Activated CD4-positive, alpha-beta T cell treated with anti-CD3 and anti-CD28 coated beads for 4 hours (primary cell): ENCODE measurements at places on chromosomes 16 and 17.

DNA sequence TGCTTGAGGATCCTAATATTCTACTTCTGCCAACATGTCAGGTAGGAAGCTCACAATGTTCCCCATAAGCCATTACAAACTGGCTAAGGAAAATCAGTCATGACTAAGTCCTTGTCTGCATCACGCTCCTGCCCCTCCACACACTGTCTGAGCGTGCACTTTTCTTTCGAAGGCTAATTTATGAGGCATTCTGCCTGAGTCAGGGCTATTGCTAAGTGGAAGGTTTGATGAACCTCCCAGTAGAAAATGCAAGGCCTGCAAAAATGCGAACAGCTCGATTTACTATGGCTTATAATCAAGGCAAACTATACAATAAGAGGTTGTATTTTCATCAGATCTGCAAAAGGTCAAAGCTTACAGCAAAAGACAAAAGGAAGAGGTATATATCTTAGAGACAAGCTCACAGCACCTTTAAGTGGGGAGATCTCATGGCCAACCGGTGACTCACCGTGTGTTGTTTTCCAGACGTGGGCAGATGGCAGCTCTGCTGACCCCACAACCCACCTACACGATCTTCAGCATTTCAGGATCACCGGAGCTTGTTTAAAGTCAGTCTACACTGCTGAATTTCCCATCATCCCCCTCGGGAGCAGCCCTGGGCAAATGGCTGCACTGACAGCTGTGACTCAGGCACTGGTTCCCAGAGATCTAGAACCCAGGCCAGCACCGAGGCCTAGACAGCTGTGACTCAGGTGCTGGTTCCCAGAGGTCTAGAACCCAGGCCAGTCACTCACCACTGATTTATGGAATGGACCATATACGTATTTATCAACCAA, 26.1 kb downstream of the MEAK7 start:
- DNase-seq: no peak

- peak; percentile 55 for DNase-seq
These were observed 596 bp downstream of the UNKL start for GRCh38 chr16:1413684-1414531.

DNA sequence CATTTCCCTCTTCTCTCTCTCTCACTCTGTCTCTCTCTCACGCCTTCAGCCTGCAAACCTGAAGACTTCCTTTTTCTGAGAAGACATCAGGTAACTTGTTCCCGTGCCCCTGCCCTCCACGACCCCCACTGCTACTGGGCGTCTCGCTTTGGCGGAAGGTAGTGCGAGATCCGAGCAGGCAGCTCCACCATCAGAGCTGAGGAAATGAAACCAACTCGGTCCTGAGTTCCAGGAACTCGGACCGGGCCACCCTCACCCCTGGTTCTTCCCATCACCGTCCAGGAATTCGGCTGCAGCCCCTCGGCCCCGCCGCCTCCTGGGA, 585 bp downstream of the MLKL start:
- no peak for DNase-seq

- DNase-seq: no peak
These were observed 243.3 kb downstream of the MSI2 start for GRCh38 chr17:57499648-57500049.

DNA sequence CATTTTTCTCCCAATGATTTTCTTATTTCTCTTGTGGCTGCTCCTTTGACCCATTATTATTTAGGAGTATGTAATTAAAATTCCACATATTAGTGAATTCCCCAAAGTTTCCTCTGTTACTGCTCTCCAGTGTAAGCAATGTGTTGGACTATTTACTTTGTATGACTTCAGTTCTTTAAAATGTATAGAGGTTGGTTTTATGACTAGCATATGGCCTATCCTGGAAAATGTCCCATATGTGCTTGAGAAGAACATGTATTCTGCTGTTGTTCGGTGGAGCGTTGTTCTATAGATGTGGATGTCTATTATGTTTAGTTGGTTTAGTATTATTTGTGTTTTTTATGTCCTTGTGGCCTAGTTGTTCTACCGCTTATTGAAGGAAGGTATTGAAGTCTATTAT, 6.0 kb upstream of the NT5M start:
- no peak for DNase-seq

DNA sequence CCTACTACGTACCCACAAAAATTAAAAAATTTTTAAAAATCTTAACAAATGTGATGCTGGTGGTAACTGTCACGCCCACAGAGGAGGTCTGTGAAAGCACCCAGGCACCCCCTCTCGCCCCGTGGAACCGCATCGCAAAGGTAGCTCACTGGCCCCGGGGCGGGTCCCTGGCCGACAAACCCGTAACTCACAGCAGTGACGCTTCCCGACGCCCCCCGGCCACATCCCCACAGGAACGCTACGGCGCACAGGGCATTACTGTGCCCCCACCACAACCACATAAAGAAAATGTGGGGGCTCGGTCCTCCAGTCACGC, 366 bp downstream of the ANKS3 start:
- DNase-seq: peak; percentile 32

DNA sequence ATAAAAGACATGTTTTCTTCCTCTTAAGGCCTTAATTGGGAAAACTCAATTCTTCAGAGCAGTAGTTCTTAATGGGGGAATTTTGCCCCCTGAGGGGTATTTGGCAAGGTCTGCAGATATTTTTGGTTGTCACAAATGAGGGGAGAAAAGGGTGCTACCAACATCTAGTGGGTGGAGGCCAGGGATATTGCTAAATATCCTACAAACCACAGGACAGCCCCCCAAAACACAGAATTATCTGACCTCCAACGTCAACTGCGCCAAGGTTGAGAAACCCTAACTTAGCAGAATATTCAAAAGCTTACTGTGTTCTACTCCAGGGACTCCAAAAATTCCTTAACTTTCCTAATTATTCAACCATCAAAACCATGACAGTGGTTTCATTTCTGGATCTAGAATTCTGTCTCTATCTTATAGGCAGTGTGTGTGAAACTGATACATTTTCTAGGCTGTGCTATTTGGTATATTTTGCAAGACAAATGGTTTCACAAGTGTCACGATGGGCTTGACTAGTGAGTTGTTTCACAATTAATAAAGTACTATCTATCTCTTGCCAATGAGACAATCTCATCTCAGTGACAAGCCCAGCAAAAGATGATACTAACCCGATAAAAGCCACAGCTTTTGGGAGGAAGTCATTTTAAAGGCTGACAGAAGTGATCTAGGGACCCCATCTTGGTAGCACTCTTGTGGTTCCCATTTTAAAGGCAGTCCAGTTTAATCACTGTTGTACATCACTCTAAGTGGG, 14.7 kb downstream of the TXNDC11 start:
- DNase-seq: no peak

GRCh38 chr17:12620200-12620720, 45.4 kb upstream of the MYOCD start:
- DNase-seq: no peak

DNA sequence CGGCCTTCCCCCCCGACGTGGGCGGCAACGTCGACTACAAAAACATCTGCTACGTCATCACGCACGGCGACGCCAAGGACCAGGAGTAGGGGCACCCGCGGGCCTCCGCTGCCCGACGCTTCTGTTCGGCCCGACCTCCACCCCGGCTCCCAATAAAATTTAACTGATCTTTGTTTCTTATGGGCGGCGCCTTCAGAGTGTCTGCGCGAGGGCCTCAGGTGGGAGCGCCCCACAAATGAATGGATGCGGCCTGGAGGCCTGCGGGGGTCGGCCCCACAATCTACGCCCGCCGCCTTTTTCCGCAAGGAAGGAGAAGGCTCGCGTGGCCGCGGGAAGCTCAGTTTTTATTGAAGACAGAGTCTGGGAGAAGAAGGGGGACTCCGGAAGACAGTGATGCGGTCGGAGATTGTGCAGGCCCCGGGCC, 3.2 kb downstream of the MYL11 start:
- peak; percentile 92 for DNase-seq

DNA sequence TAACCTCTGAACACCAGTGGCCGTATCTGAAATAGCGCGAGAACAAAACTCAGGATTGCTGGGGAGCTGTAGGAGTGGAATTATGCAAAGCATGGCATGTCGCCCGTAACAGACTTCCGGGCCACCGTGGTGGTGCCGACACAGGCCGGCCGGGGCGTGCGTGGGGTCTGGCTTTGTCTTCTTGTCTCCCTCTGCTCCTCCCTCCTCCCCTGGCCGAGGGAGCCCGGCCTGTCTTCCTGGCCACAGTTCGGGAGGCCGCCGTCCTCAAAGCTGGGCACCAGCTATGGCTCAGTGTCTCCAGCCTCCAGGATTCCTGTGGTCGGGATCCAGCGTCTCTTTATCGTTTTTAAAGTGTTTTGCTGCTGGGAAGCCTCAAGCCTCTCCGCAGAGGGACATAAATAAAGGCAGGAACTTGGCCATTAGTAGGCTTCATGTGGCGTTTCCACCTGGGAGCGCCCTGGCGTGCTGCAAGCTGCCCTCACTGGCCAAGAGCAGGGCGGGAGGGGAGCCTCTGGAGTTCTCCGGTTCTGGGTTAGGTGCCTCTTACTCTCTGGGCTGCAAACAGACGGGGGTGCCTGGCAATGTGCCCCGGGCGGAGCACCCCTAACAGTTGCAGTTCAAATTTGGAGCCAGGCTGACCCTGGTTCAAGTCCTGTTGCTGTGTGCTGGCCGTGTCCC, 22.0 kb upstream of the NPTX1 start:
- no peak for DNase-seq

GRCh38 chr17:45384789-45385262, 47.8 kb downstream of the ARHGAP27 start:
- no peak for DNase-seq

DNA sequence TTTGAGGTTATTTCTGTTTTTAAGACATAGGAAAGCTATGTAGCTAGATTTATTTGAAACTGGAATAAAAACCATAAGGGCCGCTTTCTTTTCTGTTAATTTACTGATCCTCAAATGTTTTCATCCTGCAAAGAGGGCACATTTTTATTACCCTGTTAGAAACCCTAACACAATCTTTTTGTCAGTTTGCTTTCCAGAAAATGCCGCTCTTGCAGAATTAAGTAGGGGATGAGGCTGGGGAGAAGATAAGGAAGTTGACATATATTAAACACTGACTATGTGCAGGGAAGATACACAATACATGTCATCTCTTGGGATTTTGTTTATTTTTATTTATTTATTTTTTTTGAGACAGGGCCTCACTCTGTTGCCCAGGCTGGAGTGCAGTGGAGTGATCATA, 15.7 kb downstream of the USP43 start:
- no peak for DNase-seq

- no peak for DNase-seq
These were observed 8.3 kb downstream of the FOXJ1 start for GRCh38 chr17:76132574-76133338.

DNA sequence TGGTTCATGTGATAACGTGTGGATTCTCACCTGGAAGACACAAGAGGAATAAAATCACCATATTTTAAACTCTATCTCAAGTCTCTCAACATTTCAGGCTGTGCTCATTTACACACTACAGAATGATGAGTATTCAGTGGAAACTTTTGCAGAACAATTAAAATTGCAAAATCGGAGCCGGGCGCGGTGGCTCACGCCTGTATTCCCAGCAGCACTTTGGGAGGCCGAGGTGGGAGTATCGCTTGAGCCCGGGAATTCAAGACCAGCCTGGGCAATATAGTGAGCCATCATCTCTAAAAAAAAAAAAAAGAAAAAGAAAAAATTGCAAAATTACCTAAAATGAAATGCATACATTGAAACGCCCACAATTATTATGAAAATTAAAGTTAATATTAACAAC, 825.9 kb downstream of the KCNJ18 start:
- no peak for DNase-seq

GRCh38 chr16:76906552-76906951, 284.4 kb upstream of the MON1B start:
- no peak for DNase-seq

DNA sequence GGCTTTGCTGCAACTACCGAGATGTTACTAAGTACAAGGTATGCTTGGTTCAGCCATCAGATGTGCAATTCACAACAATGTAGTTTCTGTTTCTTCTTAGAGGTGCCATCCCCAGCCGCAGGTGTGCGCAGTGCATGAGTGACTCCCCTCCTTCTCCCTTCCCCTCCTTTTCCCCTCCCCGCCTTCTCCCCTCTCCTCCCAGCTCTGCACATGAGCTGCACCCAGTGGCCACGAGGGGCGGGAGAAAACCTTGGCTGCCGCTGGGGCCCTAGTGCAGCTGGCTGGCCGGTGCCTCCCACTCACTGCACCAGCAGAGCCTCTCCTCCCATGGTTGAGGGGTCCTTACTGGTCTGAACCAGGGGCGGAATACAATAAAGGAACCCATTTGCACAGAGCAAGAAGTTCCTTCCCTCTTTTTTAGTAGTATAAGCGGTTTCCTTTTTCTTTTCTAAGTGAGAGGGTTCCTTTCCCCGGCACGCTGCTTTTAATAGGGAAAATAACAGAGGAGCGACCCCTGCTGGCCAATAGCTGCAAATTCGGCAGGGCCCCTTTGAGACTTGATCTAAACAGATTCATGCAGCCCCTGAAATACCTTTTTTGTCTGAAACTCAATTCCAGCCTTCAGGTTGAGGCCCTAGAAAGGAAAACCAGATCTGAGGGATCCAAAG, 7.8 kb upstream of the CCL15 start:
- DNase-seq: no peak

DNA sequence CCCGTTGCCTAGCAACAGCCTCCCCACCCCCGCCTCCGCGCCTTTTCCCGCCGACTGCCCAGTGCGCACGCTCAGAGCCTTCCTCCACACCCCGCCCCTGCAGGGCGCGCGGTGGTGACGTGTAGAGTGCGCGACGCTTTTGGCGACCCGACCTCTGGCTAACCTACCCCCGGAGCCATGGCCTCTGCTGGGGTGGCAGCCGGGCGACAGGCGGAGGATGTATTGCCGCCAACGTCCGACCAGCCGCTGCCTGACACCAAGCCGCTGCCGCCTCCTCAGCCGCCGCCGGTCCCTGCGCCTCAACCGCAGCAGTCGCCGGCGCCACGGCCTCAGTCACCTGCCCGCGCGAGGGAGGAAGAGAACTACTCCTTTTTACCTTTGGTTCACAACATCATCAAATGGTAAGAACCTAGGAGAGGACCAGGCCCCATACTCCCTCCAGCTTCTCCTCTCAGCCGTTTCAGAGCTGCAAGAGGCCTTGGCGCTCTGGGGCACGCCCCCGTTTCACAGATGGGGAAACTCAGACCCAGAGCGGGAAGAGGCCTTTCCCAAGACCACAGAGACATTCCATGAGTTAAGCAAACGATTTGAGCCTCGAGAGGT, at the start of gene MED9:
Gene MED9, plus strand, starts transcription at position 136 of the 603 bp plus-strand sequence. Its CDS starts 42 bp downstream, at position 178.
- peak; percentile 98 for DNase-seq

- DNase-seq: no peak
These were observed 113.1 kb downstream of the SHISA9 start for GRCh38 chr16:13014476-13014875.
